Left colon (tissue), 2 donors: ENCODE measurements at places on chromosomes 11 and 22. TPM values are rescaled to one million over a fixed set of nuclear protein-coding genes. Genes with fewer than 3 reads are reported as not detected.

The AMPD3 gene
- total RNA-seq, result 12.0 TPM

The ZFPL1 gene
- total RNA-seq, result 45.6 TPM

The MAJIN gene
- total RNA-seq, result not detected

The BTBD18 gene
- total RNA-seq, result not detected

The APOA5 gene
- total RNA-seq, result not detected

The RIBC2 gene
- 0.84 TPM for total RNA-seq

The SLC22A8 gene
- not detected for total RNA-seq

GRCh38 chr11:111851636-111852035 lies 19.7 kb downstream of the ALG9 start:
- DNase-seq, result no peak

GRCh38 chr11:83713708-83714107 lies 427.5 kb upstream of the CCDC90B start:
- no peak for DNase-seq

- DNase-seq, result no peak
Measured at GRCh38 chr22:41913842-41914534, 886 bp downstream of the SHISA8 start.

DNA sequence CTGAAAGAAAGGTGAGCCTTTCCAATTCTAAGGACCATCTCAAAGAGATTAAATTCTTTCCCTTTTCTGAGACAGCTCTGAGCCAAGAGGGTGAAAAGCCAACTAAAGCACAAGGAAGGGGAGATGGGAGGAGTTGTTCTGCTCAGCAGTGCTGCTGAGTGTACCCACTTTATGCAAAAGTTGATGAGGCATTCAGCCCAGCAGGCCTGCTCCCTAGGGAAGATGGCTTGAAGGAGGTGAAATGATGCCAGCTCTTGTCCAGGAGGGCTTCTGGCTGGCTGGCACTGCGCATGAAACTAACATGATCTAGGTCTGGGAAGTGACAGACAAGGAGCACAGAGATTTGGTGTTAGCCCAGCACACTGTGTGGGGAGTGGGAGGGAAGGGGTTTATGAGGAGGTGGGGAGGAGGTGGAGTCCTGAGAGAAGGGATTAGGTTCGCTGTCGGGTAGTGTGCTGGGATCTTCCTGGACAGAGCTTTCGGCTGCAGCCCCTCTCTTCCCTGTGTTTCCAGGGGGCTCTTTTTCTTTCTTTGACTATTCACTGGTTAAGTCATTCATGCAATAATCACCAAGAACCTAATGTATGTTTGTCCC lies 225.5 kb upstream of the NARS2 start:
- DNase-seq, result no peak

DNA sequence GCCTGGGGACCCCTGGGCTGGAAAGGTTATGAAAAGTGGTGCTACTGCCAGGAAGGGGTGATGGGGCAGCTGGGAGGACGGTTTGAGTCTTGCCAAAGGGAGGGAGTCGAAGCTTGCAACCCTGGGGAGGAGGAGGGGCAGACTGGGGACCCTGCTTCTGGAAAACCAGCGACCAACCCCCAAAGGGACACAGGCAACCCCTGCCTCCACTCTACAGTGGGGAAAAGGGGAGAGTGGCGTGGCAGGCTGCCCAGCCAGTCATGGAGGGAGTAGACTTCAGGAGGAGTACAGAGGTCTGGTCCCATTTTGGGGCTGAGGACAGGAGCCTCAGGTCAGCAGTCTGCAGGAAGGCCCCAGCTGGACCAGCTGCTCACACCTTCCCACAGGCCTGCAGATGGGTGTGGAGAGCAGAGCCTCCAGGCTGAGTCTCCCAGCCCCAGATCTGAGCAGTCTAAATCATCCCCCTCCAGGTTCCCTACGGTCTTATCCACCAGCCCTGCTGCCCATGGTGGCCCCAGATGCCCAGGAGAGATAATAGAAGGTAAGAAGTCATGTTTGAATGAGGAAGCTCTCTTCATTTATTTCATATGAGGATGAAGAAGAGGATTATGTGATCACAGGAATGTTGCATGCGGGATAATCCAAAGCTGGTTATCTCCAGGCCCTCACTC lies 3.3 kb downstream of the DDT start:
- DNase-seq, result no peak

DNA sequence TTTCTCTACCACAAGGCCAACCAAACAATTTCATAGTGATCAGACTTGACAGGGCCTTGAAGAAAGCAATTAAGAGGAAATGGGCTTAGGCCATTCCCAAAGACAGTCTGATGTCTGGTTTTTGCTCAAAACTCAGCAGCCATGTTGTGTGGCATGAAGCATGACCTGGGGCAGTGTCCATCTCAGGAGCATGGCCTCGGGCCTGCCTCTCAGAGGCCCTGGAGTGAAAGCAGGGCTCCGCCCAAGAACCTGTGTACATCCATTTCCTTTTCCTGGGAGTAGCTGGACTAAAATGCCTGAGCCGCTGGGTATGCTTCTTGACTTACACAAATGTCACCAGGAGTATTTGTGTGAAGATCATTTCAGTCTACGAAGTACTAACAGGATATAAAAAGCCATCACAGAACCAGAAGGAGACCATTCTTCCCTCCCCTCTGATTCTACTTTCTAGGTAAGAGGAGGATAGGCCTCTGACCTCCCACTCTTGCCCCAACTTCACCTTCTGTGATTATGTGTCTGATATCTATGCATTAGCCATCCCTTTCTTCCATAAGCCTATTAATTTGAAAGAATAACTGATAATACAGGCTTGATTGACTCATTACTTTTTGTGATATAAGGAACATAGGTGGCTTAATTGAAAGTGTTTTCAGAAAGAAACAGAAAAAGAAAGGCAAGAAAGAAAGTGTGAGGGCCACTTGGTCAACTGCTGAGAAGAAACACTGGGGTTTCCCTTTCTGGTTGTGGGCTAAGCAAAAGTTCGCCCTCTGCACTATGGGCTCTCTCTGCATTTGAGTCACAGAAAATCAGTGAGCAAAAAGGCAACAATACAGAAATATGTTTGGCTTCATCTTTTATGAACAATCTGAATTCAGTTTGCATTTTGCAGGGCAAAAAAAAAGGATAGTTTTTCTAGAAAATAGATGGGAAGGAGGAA lies 188.6 kb upstream of the MTMR2 start:
- DNase-seq, result no peak

- DNase-seq, result no peak
Measured at GRCh38 chr11:61516191-61516590, 7.6 kb downstream of the LRRC10B start.

DNA sequence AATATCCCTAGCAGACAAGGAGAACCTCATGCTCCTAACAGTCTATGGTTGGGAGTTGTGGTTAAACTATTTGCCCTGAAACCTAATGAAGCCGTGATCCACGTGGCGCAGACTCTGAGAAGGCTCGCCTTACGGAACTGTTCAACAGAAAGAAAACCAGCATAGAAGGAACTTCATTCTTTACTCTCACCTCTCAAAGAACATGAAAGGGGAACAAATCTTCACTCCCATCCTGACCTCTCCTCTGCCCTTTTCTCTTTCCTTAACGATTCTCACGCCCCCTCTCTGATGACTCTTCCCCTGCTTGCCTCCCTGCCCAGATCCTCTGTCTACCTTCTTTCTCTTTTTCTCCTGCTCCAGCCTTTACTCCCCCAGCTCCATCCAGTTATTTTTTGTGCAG lies 54.2 kb downstream of the IRAG1 start:
- DNase-seq, result peak; percentile 8

GRCh38 chr11:88188251-88188931 lies 13.1 kb upstream of the RAB38 start:
- DNase-seq, result no peak
